Cardiac septum (tissue), 1 donor: ENCODE measurements at places on chromosomes 12 and 14. TPM values are rescaled to one million over a fixed set of nuclear protein-coding genes. Genes with fewer than 3 reads are reported as not detected.

Gene ACOT6
- not detected for total RNA-seq

DNA sequence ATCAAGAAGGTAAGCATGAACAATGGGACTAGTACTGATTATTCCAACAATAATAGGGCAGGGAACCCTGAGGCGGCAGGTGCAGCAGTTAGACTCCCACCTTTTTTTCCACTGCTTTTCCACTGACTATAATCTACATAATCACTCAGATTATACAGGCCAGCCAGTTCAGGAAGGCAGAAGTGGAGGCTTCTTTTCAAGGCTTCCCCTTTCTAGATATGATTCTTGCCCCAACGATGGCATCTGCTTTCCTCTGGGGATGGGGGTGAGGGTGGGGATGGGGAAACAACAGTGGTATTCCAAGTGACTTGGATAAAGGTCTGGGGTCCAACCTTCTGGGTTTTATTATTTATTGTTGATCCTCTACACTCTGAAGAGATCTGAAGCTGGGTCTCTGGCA lies 331 bp downstream of the NCKAP1L start:
- DNase-seq = no peak

Gene PZP
- 0.46 TPM for total RNA-seq

GRCh38 chr12:12798480-12798879 lies 13.0 kb downstream of the APOLD1 start:
- no peak for DNase-seq

Gene SLC17A8
- total RNA-seq = not detected

GRCh38 chr12:20492251-20492760 lies 124.0 kb downstream of the PDE3A start:
- no peak for DNase-seq

Gene SCNN1A
- total RNA-seq = 0.46 TPM

- DNase-seq = peak; percentile 80
Measured at GRCh38 chr12:113333877-113334785, 778 bp downstream of the SLC8B1 start.

- no peak for DNase-seq
Measured at GRCh38 chr12:56046027-56046780, 4.5 kb downstream of the RPS26 start.

GRCh38 chr14:23816371-23816770 lies 137.2 kb upstream of the DHRS4 start:
- DNase-seq = no peak
